ENCODE measurements at places on chromosomes 1 and 21.

GRCh38 chr1:181469829-181470228 is 13.5 kb upstream of the CACNA1E start:
- DNase-seq: no peak

DNA sequence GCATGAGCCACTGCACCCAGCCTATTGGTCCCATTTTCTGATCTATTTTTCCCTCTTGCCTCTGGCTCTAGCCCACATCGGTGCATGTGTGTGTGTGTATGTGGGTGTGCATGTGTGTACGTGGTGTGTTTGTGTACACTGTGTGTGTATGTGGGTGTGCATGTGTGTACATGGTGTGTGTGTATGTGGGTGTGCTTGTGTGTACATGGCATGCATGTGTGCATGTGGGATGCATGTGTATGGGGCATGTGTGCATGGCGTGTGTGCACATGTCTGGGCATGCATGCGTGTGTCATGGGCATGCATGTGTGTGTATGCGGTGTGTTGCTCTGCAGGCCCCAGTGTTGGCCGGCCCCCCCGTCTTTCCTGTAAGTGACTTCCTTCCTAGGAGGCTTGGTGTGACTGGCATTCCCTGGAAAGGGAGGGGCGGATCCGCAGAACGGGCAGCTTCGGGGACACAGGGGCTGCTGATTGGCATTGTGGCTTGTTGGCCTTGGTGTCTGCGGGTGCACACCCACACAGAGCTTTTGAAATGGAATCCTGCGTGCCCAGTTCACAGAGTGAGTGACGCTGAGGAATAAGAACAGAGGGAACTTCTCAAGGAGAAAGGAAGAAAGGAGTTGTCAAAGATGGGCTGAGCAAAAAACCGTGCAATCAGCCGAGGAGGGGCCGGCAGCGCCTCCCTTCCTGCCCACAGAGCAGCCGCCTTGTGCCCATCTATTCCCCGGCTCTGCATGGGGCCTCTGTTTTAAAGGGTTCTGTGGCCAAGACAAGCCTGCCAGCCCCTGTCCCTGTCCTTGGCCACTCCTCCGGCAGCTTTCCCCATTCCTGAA is 8.0 kb downstream of the PDXK start:
- DNase-seq: no peak

GRCh38 chr1:160049101-160049500 is 17.3 kb upstream of the PIGM start:
- DNase-seq: no peak

- no peak for DNase-seq
These were observed at the start of gene CLDN8 for GRCh38 chr21:30216041-30216723. CLDN8 (minus strand) TSS chr21:30216097; CDS start chr21:30215925, 172 bp downstream.

DNA sequence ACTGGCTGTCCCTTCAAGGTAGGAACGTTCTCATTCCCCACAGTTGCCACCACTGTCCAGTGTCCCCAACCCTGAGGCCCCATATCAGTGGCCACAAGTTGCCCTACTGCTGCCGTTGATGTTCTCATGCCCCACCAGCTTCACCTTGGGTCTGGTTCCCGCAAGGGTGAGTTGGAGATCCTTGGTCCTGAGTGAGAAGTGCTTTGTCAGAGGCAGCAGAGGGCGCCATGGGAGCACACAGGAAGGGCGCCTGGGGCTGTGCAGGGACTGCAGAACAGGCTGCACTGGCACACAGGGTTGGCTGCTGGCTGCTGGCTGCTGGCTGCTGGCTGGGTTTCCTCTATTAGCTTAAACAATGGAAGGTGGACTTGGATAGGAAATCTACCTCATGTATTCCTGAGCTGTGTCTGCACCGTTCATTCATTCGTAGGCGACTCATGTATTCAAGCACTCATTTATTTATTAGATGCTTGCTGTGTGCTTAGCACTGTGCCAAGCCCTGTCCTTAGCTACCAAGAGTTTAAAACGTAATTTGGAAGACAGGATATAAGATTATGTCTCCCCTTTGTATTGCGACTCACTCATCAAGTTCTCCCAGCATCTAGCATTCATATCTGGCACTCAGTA is 2.1 kb upstream of the S100A9 start:
- DNase-seq: no peak

DNA sequence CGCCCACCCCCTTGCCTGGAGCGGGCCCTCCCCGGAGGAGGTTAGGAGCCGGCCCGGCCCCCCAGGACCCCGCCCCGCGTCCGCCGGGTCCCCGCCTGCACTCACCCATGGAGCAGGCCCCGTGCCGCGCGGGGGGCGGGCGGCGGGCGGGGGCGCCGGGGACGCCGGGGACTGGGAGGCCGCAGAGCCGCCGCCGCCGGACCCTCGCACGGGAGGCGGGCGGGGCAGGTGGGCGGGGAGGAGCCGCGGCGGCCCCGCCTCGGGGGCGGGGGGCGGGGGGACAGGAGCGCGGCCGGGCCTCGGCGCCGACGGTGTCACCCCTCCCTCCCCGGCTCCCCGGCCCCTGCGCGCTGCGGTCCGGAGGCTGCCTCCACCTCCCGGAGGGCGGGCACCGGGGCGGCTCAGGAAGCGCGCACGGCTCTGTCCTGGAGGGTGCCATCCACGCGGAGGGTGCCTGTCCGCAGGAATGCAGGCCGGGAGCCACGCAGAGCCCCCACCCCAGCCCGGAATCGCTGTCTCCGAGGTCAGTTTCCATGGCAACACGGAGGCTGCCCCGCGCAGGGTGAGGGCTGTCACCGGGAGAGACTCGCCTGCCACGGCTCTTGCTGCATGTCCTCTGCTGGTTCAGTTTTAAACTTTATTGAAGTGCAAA is 5.9 kb upstream of the PLEKHG5 start:
- peak; percentile 49 for DNase-seq
